B cell (primary cell): ENCODE measurements at places on chromosomes 2 and 18.

DNA sequence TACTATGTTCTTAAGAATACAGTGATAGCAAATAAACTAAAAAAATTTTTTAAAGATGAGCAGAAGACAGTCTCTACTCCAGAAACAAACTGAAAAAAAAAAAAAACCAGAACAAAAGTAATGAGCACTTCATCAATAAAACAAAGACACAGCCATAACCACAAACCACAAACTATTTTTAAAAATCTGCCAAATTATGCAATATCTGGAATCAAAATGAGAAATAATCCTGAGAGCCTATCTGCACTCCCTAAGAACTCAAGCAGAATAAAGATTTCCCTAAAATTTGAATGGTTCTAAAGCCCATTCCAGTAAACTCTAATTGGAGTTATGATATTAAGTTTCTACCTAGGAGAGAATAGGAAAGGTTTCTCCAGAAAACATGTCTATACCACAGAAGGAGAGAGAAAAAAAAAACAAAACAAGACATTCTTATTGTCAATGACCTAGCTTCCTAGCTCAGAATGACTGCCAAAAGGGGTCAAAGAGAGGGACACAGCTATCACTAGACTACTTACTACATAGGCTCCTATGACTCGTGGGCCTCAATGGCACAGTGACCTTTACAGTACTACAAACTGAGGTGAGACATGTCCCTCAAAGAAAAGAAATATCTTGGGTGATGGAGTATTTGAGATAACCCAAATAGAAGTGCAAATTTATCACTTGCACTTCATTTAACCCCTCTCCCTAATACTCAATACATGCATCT lies 262.8 kb downstream of the ZEB2 start:
- H3K4me3 ChIP-seq, result no peak overlapping the region
- no peaks in the 10 kb centered on the region for H3K27me3 ChIP-seq
- DNase-seq, result no peak
- H3K36me3 ChIP-seq, result no peaks in the 10 kb centered on the region
- no peaks in the 10 kb centered on the region for H3K4me1 ChIP-seq

- H3K36me3 ChIP-seq, result no peaks in the 10 kb centered on the region
- no peak for DNase-seq
- H3K27me3 ChIP-seq, result no peaks in the 10 kb centered on the region
- no peak overlapping the region for H3K27ac ChIP-seq
- H3K4me3 ChIP-seq, result no peak overlapping the region
Measured at GRCh38 chr2:188682838-188683237, 291.3 kb upstream of the COL3A1 start.

DNA sequence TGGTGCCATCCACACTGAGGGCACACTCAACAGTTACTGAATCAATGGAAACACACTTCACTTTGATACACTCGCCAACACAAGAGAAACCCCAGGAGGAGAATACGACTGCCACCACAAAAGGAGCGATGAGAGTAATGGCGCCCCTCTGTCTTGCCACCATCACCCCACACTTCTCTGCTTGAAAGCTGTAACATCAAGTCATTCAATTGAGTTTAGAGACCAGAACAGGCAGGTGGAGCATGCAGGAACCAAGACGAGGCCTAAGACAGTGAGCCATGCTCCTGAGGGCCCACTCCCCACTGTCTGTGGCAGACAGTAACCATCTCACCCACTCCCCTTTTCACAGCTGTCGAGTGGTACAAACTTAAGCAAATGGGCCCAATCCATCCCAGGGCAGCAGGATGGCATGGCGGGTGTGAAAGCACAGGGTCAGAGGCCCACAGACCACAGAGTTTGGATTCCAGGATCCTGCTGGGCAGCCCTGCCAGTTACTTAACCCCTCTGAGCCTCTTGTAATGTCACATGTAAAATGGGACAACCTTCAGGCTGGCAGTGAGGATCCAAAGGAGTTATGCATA lies 101.9 kb downstream of the TNS1 start:
- H3K4me1 ChIP-seq, result no peaks in the 10 kb centered on the region
- no peaks in the 10 kb centered on the region for H3K36me3 ChIP-seq
- H3K27ac ChIP-seq, result no peak overlapping the region
- no peaks in the 10 kb centered on the region for H3K27me3 ChIP-seq

GRCh38 chr18:37566479-37567060 lies 972 bp upstream of the CELF4 start:
- no peak for DNase-seq
- no peaks in the 10 kb centered on the region for H3K36me3 ChIP-seq
- H3K27me3 ChIP-seq, result peaks cover 55% of the 10 kb centered on the region
- peaks cover 7% of the 10 kb centered on the region for H3K4me1 ChIP-seq
- H3K4me3 ChIP-seq, result no peak overlapping the region
